Posterior cingulate gyrus (tissue), 11 donors: ENCODE measurements at places on chromosomes 7 and 10.
A peak's percentile ranks its signal among the peaks of the same experiment; 100 is the strongest.

DNA sequence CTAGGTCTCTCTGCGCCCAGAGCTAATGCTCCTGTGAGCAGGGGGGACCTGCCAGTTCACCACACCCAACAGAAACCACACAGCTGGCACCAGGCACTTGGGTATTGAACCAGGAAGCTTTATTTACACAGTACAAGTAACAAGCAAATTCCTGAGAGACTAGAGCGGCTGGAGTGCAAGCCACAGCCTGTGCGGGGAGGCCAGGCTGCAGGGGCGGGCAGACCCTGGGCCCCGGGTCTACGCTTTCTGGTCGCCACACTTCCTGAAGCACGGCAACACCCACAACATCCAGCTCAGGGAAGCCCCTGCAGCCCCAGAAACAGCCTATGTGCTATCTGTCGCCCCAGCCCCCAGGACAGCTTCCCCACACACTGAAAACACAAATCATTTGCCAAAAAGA is 125.0 kb downstream of the FAM53B start:
- DNase-seq: no peak

DNA sequence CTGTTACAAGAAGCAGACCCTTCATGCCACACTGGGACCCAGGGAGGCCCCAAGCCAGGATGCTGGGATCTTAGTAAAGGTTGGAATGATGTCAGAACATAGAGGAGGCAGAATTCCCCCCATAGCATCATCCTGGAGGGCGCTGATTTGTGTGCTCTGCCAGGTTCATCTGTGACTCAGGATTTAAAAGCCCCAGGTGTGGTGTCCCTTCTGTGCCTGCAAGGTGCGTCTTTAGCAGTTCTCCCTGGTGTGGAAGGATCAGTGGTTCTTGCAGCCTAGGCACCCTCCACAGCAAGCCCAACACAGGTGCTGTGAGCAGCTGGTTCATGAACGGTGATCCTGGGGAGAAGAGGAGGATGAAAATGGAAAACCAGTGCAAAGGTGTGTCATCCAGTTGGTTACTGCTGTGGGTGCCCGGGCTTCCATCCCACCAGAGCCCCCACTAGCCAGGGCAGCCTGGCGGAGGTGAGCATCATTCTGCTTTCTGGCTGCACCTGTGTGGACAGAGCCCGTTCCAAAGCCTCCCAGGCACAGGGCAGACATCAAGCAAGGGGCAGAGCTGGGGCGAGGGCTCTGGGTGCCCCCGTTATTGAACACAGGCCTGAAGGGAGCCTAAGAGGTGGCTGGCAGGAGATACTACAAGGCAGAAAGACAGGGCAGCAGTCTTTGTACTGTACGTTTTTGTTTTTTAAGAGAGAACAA is 49.5 kb downstream of the IKZF1 start:
- DNase-seq: no peak

DNA sequence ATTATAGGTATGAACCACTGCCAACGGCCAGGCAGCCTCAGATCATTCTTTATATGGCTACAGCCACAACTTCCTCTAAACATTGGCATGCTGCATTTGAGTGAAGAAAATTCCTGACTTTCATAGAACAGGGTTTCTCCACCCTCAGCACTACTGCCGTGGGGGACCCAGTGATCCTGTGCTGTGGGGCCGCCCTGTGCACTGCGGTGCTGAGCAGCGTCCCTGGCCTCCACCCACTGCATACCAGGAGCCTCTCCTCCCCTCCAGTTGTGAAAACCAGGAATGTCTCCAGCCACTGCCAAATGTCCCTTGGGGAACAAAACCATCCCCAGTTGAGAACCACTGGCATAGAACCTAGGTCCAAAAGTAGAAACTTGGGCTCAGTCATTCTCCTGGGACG is 15.8 kb downstream of the CNPY1 start:
- no peak for DNase-seq

DNA sequence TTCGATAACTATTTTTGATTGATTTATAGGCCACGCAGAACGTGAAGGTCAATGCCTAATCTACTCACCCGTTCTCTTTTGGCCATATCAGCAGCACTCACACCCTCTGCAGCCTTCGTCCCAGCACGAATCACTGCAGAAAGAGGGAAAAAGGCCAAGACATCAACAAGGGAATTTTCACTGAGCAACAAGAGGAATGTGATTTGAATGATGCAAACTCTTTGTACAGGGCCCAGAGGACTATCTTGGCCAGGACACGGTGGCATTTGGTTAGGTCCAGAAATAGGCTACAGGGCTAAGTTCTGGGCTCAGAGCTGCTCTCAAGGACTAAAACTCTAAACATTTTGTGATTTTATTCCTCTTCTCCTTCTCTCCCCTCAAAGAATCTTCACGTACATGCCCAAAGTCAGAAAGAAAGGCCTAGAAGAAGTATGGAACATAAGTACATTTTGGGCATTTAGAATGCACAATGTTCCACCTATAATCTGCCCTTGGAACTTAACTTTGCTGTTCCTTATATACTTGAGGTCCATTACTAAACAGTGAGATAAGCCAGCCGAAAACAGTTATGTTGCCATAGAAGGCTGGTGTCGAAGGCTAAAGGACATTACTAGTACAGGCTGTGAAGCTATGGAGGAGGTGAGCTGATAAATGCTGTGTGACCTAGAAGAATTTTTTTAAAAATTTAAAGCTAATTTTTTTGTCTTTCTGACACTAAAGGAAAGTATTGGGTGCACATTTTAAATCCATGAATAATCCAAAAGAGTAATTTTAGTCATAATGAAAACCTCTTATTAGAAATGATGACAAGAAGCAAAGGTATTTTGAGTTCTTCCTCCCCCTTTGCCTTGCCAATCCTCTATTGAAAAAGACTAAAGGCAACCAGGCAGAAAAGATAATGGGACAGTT is 20.0 kb downstream of the RBM28 start:
- DNase-seq: no peak

DNA sequence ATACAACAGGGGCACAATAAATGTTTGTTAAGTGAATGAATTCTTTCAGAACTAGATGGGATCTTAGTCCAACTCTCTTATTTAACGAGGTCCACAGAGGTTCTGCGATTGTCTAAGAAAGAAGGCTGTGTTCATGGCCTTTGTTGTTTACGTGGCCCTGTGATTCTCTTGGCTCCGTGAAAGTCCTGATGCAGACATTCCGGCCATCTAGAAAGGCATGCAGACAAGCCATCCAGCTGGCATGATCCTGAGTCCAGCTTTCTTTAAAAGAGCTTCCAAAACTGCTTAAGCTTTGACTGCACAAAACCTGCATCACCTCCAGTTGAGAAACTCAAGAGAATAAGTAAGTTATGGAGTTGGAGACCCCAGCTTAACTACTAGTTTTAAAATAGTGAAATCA is 26.0 kb downstream of the EGFR start:
- no peak for DNase-seq

GRCh38 chr10:24349379-24350001 is 140.6 kb downstream of the KIAA1217 start:
- DNase-seq: no peak

- DNase-seq: no peak
Measured at GRCh38 chr10:10612151-10612550, 405.5 kb upstream of the CELF2 start.

DNA sequence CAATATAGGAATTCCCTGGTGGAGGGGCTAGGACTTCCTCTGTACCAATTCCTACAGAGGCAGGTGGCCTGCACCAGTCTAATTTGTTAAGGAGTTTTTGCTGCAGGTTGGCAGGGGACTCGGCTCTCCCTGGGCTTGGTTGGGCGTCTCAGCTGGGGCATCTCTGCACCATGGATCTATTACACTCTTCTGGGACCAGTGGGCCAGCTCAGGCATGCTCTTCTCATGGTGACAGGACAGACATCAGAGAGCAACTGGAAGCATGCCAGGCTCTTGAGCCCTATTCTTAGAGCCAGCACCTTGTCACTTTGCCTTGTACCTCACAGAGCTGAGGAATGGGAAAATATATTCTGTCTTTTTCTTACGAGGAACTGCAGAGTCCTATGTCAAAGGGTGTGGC is 74.6 kb downstream of the SH2D4B start:
- DNase-seq: no peak

- peak; percentile 73 for DNase-seq
Measured at GRCh38 chr7:152615031-152615741, 60.8 kb downstream of the XRCC2 start.

DNA sequence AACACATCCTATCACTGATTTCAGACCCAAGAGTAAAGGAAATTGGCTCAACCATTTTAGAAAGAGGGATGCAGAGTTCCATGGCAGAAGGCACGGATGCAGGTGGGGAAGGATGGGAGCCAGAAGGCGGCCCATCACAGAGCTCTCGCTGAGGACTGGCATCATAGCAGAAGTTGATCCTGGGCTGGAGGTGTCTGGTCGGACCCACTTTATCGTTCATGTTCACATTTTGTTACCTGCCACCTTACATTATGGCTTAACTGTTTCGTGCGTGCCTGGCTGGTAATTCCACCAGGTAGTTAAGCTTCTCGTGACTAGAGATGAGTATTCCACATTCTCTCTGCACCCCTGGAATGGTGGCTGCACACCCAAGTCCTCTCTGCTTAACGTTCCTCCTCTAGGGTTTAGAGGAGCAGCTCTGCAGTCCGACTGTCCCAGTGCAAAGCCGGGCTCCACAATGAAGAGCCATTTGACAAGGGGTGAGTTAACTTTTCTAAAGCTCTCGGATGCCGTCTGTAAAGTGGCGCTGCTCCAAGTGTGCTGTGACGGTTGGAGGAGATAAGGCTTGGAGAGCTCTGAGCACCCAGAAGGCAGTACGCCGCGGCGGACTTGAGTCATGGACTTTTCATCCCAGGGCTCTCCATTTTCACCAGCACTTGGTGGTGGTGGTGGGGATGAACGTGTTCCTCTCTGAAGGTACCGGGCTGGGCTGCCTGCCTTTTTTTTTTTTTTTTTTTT is 157.1 kb upstream of the SHH start:
- DNase-seq: no peak

GRCh38 chr7:33921216-33921938 is 16.0 kb downstream of the BMPER start:
- no peak for DNase-seq

DNA sequence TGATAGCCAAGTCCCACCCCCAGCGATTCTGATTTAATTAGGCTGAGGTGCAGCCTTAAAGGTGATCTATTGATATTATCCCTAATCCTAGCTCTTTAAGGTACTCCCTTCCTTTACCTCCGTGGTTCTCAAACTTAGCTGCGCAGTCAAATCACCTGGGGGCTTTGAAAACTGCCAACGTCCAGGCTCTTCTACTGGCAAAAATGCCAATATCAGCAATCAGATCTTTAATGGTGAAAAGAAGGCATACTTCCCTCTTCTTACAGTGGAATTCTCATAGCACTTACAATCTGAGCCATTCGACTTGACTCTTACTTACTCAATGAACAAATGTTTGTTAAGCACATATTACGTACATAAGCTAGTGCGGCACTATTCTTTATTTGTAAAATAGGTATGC is 704 bp upstream of the SLC35B4 start:
- DNase-seq: no peak

DNA sequence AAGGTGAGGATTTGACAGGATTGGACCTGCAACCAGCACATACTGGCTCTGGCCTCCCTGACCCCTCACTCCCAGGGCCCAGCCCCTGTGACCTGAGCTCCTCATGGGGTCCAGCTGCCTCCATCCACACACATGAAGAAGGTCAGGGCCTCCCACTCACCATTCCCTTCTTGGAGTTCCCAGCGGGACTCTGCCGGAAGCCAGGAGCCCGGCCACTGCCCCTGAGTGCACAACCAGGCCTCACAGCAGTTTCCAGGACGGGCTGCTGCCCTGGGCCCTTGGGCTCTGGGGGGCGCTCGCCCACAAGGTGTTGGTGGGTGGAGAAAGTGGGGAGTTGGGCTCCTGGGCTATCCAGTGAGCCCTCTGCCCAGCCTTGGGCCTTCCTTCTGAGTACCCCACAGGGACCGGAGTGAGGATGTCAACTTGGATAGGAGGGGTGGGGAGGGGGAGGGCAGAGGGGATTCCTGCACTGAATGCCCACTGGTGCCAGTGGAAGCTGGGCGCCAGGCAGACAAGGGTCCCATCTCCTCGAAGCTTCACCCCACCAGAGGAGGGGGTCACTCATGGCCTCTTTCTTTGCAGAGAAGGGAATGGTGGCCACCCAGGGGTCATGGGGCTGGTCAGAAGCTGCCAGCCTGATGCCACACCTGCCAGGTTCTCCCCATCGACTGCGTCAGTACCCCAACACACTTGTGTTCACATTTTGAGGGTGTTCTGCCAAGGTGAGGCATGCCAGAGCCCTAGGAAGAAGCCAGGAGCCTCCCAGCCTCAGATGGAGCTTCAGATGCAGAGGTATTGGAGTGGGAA is 115.3 kb downstream of the PTPN20 start:
- no peak for DNase-seq

- peak; percentile 81 for DNase-seq
Measured at GRCh38 chr7:2109936-2110609, 122.7 kb downstream of the MAD1L1 start.

DNA sequence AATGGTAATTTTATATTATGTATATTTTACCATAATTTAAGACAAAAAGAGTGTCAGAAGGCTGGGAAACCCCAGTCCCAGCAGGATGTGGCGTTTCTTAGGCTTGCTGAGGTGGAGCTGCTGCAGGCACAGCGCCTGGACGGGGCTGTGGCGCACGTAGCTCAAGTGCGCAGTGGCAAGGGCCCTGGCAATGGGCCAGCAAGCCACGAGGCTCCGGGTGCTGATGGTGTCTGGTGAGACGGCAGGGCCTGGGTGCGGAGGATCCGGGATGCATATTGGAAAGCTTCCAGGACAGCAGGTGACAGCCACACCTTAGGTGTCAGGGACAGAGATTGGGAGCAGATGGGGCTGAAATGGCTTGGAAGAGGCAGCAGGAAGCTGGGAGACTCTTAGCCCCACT is 37.2 kb downstream of the CLEC2L start:
- DNase-seq: no peak

DNA sequence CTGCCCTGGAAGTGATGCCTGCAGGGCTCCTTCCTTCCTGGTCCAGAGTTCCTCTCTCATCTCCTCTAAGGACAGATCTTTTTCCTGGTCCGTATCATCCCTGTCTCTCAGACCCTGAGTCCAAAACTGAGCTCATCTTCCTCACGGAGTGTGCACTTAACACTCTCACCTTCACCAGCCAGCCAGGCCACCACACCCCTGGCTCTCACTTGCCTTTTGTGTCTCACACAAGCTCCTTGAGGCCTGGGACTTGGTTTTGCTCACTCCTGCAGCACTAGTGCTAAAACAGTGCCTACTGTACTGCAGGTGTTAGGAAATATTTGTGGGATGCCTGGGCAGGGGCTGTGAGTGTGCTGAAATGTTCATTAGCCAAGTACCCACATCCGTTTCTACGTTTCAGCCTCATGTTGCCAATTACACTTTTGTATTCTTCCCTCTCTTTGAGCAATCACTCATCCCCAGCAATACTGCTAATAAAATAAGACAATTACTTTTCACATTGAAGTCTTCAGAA is 21.4 kb upstream of the PARP12 start:
- no peak for DNase-seq

DNA sequence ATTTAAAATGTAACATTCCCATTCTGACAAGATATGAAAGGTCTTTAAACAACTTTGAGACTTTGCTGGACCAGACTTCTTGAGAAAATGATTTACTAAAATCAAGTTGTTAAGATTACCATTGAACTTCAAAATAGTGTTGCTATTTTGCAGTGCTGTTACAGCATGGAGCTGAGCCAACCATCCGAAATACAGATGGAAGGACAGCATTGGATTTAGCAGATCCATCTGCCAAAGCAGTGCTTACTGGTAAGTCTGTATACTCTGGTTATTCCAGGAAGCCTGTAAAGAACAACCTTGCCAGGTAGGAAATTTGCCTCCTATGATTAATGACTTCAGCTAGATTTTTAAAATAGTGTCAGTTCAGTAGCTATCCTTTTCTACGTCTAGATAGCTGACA is 18.8 kb downstream of the TNKS2 start:
- DNase-seq: no peak

- no peak for DNase-seq
Measured at GRCh38 chr10:77675347-77675746, 37.7 kb upstream of the KCNMA1 start.

GRCh38 chr7:91940171-91940570 is 491 bp upstream of the AKAP9 start:
- DNase-seq: no peak
